ENCODE measurements at places on chromosomes 5 and 9.

GRCh38 chr5:131649161-131649560 lies 14.1 kb upstream of the RAPGEF6 start:
- DNase-seq = no peak

DNA sequence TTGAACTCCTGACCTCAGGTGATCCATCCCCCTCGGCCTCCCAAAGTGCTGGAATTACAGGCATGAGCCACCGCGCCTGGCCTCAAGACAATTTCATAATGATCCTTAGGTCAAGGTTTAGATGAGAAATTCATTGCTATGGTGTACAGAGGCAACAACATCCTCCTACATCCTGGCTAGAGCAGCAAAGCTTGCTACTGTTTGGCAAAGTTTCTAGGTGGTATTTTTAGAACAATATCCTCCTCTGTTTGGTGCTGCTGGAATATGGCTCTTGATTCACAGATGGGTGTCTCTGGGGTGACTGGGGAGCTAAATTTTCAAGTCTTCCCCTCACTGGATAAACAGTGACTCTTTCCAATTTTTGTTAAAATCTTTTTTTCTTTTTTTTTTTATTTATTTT lies 30.6 kb downstream of the CRHBP start:
- DNase-seq = no peak

DNA sequence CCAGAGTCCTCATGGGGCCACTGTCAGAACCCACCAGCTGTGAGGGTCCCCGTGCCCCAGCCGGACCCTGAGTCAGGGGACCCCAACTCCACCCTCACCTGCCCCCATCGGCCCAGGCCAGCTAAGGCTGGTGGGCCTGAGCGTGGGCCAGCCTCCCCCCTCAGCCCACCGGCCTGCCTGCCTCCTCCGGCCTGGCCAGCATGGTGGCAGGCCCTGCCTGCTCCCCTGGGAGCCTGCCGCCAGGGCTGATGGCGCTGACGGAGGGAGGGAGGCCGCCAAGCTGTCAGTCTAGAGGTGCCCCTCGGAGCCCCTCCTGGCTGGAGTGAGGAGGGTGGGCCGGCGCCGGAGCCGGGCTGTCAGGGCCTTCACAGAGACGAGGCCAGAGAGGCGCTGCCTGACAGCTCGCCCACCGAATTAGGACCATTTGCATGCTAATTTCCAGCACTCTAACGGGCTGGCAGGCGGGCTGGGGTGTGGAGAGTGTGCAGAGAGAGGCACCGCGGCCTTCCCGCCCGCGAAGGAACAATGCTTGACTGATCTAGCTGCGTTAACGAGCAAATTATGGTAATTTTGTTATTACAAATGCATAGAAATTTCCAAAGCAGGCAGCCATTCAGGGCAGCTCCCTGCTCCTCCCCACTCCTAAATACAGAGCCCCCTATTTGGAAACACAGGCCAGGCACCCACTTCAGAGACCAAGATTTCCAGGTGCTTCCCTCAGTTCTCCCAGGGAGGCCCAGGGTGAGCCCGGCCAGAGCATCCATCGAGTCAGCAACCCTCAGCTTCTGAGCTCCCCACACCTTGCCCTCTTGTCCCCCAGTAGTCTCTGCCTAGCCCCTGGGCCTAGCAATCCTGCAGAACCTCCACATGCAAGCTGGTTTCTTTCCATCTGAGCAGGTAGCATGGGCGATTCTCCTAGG lies 169.3 kb downstream of the PAX5 start:
- DNase-seq = no peak

- peak; percentile 2 for DNase-seq
Observed at GRCh38 chr9:92714016-92714415, 44.1 kb upstream of the IPPK start.

- DNase-seq = no peak
Observed at GRCh38 chr5:8908055-8908683, 637.7 kb downstream of the SEMA5A start.

- DNase-seq = no peak
Observed at GRCh38 chr5:172564188-172564587, 76.9 kb upstream of the NEURL1B start.

DNA sequence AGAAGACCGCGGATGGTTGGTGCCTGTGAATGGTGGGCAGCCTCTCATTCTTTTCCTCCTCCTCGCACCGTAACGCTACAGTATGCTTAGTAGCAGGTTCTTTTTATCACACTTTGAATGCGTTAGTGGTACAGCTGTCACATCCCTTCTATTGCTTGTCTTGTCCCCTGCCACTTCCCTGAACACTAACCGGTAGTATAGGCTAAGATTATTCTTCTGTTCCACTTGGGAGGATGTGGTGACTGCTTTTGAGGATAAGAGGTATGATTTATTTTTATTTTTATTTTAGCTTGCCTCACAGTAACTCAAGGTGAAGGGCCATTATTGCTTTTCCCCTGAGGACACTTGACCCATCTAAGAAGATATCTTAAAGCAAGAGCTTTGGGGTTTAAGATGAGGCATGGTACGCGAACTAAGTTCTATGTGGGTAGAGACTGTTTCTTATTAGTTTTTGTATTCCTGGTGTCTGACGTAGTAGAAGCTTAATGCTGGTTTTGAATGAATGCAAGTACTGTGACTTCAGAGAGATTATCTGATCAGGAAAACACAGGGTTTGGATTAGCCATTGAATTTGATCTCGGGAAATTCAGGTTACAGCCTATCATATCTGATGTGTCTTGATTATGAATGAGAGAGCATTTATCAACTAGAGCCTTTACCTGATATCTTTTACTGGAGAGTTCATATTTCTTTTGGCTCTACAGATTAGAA lies 951 bp downstream of the UNC13B start:
- peak; percentile 25 for DNase-seq

- DNase-seq = no peak
Observed at GRCh38 chr9:123353041-123353440, 3.0 kb upstream of the CRB2 start.

DNA sequence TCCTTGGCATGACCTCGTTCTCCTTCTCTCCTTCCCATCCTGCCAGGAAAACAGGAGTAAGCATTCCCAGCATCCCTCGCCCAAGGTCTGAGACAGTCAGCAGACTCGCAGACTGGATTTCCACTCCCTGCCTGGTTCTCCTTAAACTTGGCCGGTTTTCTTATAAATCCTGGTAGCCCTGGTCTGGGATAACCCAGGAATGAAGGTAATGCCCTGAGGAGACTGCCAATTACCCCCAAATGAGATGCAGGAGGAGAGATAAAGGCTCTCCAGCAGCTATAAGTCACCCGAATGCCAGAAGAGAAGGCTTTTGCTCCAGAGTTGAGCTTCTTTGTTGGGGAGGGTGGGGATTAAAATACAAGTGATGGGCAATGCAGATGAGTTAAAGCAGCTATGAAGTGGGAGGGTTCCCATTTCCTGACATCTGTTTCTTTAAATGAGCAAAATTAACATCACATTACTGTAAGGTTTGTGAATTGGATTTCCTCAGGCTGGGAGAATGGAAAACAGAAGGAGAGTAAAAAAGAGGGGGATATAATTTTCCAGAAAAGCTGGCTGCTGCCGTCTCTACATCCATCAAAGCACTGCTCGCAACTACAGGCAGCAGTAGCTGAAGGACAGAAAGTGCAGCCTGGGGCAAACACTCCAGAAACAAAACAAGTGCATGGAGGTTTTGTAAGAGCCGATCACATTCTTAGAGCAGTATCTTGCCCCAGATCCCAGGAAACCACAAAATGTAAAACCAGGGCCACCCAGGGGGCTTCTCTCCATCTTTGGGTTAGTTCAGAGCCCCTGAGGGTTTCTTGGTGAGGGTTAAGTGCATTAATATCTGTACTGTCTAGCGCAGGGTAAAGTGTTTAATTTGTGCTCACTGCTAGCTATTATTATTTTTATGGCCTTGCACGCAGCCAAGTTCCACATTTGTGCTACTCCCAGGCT lies 177.6 kb upstream of the PANK3 start:
- DNase-seq = no peak

GRCh38 chr5:77210964-77211690 lies 647 bp downstream of the PDE8B start:
- DNase-seq = no peak

- DNase-seq = no peak
Observed at GRCh38 chr5:156259618-156260017, 67.3 kb upstream of the SGCD start.

DNA sequence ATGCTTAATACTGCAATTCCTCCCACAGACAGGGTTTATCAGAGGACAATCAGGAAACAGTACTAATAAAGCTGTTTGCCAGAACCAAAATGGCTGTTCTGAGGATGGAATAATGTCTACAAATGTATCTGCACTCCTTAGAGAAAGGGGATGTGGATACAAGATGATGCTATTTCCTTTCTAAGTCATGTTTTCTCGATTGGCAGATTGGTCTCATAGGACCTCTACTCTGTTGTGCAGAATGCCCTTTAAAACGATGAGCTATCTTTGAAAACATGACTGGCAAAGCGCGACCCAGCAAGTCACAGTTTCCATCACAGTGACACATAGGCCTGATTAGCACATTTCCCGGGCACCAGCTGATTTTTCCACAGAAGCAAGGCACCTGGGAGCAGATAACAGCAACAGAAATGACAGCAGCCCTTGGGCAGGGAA lies 54.0 kb downstream of the AOPEP start:
- no peak for DNase-seq

DNA sequence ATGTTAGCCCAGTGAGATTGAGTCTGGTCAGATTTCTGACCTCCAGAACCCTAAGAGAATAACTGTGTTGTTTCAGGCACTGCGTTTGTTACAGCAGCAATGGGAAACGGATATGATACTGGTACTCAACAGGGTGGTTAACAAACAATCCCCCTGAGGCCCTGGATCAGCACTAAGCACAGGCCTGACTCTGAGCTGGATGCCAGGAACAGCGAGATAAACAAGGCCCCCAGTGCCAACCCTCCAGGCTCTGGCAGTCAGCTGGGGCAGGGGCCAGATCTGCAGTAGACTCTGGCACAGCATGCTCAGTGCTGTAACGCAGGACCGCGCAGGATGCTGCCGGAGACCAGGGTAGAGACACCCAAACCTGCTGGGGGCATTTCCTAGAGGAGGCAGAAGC lies 22.1 kb downstream of the CPLX2 start:
- no peak for DNase-seq

DNA sequence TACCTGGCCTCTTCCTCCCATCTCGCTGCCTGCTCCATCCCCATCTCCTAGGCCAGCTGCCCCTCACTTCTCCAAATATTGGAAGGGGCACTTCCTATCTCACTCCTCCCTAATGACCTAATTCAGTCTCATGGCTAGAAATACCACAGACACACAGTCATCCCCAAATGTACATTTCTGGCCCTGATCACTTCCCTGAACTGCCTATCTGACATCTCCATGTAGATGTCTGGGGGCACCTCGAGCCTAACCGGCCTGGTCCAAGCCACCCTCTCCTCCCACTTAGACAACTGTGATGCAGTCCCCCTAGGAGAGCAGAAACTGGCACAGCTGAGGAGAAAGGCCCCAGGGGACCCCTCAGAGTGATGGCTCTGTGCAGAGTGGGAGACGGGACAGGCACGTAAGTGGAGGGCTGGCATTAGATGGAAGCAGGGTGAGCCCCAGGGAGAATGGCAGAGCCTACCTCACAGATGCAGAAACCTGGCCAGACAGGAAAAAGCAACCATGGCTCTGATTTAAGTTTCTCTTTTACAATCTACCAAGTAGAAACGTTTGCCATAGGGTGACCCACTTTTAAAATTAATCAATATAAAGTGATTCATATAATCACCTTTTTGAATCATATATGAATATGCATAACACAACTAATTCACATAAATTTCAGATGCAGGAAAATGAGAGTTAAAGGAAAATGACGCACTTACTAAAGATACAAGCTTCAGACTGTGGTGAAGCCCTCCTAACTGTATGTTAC lies 22.1 kb downstream of the CAMSAP1 start:
- DNase-seq = no peak

GRCh38 chr9:129074106-129074505 lies 6.8 kb upstream of the DOLPP1 start:
- no peak for DNase-seq

Data from head of caudate nucleus (tissue), 42 donors.